Fibroblast of skin of right quadriceps (primary cell): ENCODE measurements at places on chromosomes 2 and 18.

DNA sequence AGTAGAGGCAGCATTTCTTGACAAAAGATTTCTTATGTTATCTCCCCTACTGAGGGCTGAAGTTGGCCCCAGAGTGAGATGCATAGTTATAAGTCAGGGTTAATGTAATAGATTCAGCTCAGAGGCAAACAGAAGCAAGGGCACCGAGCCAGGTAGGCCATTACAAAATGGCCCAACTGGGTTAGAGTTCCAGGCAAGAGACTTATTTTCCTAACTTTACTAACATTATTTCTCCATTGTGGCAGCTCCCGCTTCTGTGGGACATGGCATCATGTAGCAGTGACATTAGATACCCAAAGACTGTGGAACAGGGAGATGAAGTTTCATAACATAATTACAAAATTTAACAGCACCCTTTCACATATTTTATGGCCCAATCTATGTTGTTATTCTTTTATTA is 27.1 kb downstream of the TSPYL6 start:
- DNase-seq = no peak

- DNase-seq = no peak
Observed at GRCh38 chr18:31440787-31441186, 6.8 kb upstream of the DSG3 start.

DNA sequence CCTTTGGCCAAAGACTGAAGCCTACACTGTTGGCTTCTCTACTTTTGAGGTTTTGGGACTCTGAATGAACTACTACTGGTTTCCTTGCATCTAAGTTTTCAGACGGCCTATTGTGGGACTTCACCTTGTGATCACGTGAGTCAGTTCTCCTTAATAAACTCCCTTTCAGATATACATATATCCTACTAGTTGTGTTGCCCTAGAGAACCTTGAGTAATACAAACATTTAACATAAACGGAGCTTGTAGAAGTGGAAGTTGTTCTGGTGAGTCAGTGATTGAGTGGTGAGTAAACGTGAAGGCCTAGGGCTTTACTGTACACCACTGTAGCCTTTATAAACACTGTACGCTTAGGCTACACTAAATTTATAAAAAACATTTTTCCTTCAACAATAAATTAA is 107.2 kb upstream of the CDH2 start:
- DNase-seq = peak; percentile 13

- peak; percentile 81 for DNase-seq
Observed at GRCh38 chr2:64267699-64268098, 123.5 kb upstream of the PELI1 start.

DNA sequence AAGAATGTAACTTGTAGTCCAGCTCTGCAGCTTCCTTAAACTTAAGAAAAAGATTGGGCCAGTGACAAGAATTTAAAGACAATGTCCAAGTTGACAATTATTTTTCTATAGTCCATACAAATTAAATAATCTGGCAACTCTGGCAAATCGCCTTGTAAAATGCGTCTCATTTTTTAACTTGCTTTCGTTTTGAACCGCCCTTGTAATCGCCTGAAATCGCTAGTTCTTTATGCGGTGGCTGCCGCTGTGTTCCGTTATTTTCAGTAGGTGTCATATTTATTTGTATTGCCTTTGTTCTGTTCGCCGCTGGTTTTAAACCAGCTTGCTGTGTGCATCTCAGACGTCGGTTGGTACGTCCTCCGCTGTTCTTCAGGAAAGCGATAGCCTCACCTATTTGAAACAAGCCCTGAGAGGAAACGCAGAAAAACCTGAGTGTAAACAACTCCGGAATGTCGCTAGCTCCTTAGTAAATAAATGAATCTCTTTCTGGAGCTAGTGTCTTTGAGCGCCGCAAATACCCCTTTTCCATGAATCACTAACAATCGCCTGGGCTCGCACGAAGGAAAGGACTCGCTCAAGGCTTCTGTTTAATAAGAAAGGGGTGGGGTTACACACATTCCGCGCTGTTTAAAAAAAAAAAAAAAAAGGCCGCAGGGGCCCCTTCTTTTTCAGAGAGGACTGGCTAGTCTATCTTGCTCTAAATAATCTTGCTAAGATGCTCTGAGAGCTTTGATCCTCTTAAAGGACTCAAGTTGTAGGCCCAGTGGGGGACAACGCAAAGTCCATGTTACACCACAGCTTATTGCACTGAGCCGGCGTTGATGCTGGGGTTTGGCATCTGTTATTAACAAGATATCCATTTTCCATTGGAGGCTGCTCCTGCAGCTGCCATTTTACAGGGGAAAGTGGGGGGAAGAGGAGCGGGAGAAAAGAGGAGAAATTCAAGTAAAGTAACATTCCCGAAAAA is 3.0 kb downstream of the HOXD8 start:
- peak; percentile 82 for DNase-seq

- no peak for DNase-seq
Observed at GRCh38 chr2:183383854-183384253, 259.6 kb downstream of the NUP35 start.

GRCh38 chr2:20164061-20164733 is 60.7 kb downstream of the SDC1 start:
- no peak for DNase-seq

DNA sequence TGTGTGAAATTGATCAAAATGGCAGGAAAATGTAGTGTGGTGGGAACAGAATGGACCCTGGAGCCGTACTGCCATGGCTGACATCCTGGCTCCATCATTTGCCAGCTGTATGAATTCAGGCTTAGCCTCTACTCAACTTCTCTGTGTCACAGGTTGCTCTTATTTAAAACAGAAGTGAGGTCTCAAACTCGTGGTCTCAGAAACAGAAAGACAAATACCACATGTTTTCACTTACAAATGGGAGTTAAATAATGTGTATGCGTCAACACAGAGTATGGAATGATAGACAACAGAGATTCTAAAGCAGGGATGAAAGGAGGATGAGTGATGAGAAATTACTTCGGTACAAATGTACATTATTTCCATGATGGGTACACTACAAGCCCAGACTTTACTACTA is 227.4 kb downstream of the DCC start:
- peak; percentile 38 for DNase-seq

- DNase-seq = no peak
Observed at GRCh38 chr2:309148-309953, 21.5 kb upstream of the ALKAL2 start.

DNA sequence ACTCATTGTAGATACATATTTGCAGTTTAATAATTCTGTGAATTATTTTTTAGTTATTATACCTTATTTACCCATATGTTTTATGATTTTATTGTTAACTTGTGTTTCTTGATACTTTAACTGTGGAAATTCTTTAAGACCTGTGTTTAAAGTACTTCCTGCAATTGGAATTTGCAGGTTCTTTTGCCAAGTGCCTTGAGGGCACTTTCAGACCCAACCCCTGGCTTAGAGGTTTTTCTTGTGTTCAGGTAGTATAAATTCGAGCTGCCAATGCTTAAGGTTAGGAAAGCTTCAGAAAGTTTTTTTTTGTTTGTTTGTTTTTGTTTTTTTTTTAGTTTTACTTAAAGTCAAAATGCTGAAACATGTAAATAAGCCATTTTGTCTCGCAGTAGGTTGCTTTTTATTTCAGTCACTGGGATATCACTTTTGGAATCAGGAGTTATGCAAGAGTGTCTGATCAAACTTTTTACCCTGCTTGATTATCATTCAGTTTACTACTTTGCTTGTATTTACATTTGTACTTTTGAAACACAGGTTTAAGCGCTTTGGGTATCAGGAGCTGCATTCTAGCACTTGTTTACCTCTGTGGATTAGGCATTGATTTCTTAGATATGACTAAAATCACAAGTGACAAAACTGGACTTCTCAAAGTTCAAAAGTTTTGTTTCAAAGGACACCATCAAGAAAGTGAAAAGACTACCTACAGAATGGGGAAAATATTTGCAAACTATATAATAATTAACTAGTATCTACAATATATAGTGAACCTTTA is 31.8 kb downstream of the TDRD15 start:
- DNase-seq = no peak

DNA sequence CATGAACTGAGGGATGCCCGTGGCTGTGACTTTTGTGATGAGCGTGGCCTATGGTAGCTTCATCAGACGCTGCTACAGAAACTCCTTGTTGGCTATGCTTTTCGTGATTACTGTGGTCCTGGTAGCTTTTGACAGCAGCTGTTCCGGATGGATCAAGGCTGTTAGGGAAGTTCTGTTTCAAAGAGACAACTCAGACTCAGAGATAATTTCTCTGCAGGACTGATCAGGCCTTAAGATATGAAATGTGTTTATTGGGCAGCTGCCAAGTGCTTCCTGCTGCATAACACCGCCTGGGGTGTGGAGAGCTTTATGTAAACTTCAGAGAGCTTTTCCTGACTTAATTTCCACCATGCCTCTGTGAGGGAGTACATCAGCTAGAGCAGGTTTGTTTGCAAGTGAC is 243.8 kb downstream of the TSN start:
- DNase-seq = peak; percentile 37

DNA sequence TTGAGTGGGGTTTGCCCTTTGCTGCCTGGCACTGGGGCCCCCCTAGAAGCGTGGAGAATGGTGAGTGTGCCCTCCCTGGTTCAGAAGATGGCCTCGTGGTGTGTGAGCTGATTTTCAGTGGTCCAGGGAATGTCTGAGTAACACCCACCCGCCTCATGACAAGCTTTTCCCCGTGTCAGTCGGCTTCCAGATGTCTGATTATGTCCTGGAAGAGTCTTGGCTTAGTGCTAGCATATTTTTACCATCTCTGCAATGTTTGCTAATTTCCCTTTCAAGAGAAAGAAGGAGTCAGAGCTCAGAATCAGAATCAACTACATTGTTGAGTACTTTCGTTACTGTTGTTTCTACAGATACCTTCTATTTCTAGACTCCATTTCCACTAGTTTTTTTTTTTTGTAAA is 214.7 kb downstream of the SEPTIN10 start:
- DNase-seq = peak; percentile 30

DNA sequence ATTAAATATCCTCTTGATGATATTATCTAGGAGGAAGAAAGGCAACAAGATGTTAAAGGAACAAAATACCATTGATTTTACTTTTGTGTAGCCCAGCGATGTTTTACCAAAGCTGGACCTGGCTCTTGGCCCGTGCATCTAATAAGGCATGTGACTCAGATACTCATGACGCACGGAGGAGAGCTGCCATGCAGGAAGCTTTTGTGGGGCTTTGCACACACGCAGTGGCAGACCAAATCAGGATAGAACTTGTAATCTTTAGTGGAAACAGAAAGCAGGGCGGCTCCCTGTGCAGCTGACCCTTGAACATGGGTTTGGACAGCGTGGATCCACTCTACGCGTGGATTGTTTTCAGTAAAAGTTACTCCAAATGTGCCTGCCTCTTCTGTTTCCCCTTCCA is 190.0 kb downstream of the NAPG start:
- peak; percentile 60 for DNase-seq

DNA sequence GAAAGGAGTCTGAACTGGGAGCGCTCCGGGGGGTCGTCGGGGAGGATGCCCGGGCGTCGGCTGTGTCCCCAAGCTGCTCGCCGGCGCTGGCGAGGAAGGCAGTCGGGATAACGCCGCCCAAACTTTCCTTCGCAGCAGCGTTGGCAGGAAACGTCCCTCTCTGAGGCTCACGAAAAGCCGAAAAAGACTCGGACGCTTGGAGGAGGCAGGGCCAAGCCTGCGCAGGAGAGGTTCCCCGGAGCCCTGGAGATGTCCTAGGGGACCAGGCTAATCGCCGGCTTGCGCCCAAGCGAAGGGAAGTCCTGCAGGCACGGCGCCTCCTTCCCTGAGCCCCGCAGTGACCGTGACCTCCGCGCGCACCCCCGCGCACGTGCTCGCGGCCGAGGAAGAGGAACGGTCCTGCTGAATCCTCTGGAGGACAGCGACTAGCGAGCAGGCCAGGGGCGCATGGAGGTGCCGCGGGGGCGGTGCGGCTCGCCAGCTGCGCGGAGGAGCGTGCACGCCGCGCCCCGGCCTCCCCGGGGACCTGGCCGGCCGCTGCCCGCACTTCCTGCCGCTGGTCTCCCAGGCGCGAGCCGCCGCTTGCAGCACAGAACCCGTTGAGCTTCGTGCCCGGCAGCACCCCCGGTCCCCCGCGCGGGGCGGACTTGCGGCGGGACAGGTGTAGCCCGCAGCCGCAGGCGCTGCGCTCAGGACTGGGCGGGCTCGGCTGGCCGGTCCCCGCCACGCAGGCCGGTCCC is at the start of gene SH3RF3:
Gene SH3RF3 (plus strand): TSS at position 590 of the 740 bp plus-strand sequence.
- peak; percentile 36 for DNase-seq

- DNase-seq = no peak
Observed at GRCh38 chr2:149735237-149735958, 147.8 kb upstream of the MMADHC start.

- peak; percentile 49 for DNase-seq
Observed at GRCh38 chr2:162258686-162259085, 15.4 kb upstream of the FAP start.

GRCh38 chr2:186709529-186710450 is 15.9 kb downstream of the FAM171B start:
- DNase-seq = no peak

DNA sequence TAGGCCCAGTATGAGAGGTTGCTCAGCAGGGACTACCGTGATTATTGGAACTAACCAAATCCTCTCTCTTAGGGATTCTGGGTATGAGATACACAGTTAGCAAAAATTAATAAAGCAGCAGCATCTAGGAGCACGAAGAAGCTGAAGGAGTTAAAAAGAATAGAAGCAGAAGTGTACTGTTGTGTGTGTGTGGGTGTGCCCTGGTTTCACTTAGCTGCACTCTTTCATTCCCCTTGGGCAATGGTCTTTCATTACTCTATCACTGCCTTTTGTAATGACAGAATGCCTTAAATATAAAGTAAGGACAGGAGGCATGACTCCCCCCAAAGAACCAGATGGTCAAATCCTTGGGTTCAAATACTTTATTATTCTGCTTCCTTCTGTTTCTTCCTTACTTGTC is 115.9 kb upstream of the CD302 start:
- DNase-seq = no peak

- DNase-seq = no peak
Observed at GRCh38 chr2:42947809-42948600, 155.6 kb upstream of the HAAO start.

GRCh38 chr2:135252805-135253458 is 200.8 kb downstream of the RAB3GAP1 start:
- no peak for DNase-seq

- DNase-seq = peak; percentile 61
Observed at GRCh38 chr18:70464343-70465114, 175.7 kb downstream of the SOCS6 start.

- DNase-seq = no peak
Observed at GRCh38 chr2:20139407-20140172, 85.3 kb downstream of the SDC1 start.

DNA sequence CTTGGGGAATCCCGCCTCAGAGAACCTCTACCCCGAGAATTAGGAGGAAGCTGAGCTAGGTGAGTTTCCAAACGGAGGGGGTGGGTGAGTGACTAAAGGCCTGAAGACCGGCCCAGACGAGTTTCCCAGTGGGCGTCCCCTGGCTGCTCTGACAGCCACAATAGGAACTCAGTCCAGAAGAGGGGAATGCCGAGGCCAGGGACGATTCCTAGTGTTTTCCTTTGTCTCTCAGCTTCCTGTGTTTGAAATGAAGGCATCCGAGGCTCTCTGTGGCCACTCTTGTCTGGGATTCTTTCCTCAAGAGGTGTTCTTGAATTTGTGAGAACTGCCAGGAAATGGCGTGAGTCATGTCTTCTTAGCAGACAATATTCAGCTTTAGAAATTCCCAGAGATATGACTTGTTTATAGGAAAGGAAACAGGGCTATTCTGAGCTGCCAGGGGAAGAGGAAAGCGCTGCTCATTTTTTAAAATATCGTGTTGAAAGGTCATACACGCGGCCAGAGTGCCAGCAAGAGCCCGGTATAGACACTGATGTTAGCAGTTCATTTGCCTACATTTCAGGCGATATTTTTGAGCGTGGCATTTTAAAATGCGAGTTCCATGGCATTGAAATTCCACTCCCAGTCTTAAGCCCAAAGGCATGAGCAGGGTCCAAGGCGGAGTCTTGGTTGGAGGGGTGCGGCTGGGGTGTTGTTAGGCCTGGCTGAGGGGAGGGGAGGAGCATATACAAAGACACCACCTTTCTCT is 169.1 kb upstream of the KLF7 start:
- peak; percentile 99 for DNase-seq
